ENCODE measurements at places on chromosomes 11 and 22. TPM values are rescaled to one million over a fixed set of nuclear protein-coding genes. Genes with fewer than 3 reads are reported as not detected.

Gene SYT8
- total RNA-seq, result not detected

Gene PANX2
- not detected for total RNA-seq

Gene TUBA8
- 0.35 TPM for total RNA-seq

Gene SHISAL1
- total RNA-seq, result 0.05 TPM

Gene SYTL2
- total RNA-seq, result 133 TPM

Gene DBX1
- total RNA-seq, result not detected

Gene APOL1
- 155 TPM for total RNA-seq

Gene SLC43A3
- total RNA-seq, result 46.4 TPM

Gene IGLL1
- total RNA-seq, result not detected

Gene ANO1
- not detected for total RNA-seq

Gene C11orf87
- not detected for total RNA-seq

Gene IFITM10
- 0.80 TPM for total RNA-seq

Gene B4GAT1
- 20.7 TPM for total RNA-seq

Gene TMEM191B
- 0.35 TPM for total RNA-seq

Gene OR8A1
- total RNA-seq, result not detected

Gene RAG2
- not detected for total RNA-seq

Gene OR5P2
- total RNA-seq, result 0.10 TPM

Gene WBP2NL
- 1.1 TPM for total RNA-seq

Gene HEPN1
- not detected for total RNA-seq

Gene MS4A15
- not detected for total RNA-seq

Gene SYT13
- 12.1 TPM for total RNA-seq

Gene OR52E6
- not detected for total RNA-seq

Gene MUC15
- total RNA-seq, result 0.17 TPM

Gene SCGB1C1
- 0.55 TPM for total RNA-seq

Gene THY1
- 15.3 TPM for total RNA-seq

Data from renal cortical epithelial cell (primary cell).